Fibroblast of skin of left biceps (primary cell): ENCODE measurements at places on chromosomes 4 and X.

- DNase-seq, result no peak
These were observed 1316.9 kb upstream of the TENM3 start for GRCh38 chr4:180926277-180926676.

DNA sequence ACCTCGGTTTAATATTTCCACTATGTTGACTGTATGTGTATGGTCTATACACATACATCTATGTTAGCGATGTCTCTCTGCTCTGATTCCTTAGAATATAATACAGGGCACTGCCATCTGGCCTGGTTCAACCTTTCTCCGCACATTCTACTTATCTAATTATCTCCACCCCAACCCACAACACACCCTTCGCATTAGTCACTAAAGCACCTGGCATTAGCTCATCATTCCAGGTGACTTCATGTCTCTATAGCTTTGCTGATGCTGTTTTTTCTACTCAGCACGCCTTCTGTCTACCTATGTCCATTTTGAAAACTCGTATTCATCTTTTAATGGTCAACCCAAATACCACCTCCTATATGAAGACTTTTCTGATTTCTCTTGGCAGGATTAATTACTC lies 425.2 kb upstream of the RASGEF1B start:
- no peak for DNase-seq

DNA sequence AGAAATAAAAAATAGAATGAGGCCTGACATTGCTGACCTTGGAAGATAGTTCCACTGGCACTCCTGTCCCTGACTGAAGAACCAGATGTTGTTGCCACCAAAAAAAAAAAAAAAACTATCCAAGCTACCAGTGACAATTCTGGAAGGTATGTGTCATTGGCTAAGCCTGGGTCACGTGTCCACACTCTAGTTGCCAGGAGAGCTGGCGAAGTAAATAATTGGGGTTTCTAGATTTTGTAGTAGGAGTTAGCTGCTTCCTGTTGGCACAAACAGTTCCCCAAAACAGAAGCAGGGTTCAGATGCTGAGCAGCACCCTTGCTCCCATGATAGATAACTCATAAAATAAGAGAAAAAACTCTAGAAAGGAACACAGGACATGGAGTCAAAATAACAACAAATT lies 20.5 kb downstream of the MND1 start:
- no peak for DNase-seq

GRCh38 chr4:74125029-74125428 lies 26.0 kb upstream of the CXCL2 start:
- DNase-seq, result no peak

DNA sequence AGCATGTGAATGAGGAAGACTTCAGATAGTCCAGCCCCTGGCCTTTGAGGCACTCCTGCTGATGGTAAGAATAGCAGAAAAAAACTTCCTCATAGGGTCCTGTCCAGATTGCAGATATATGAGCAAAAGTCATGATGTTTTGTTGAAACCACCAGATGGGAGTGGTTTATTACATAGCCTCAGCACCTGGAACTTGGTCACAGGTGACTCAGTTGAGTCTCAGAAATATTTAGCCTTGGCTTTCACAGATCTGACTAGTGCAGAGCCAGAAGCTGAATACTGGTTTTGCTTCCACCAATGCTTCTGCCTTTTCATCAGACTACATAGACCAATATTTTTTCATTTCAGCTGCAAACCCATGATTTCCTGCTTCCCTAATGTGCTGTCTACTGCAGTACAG lies 994.9 kb upstream of the SLIT2 start:
- no peak for DNase-seq

DNA sequence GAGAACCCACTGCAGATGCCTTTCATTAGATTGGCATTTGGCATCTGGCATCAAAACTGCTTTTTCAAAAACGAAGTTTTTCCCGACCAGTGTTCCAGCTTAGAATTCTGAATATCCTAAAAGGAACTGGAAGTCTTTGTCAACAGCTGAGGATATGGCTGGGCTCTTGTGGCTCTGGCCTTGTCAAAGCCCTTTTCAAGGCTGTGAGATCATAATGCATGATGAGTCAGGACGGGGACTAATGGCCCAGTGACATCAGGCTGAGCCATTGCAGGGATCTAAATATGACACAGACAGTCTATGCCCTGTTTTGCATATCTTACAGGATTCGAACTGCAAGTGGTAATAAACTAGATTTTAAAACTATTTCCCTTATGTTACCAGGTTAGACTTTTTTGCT lies 306.4 kb downstream of the PTTG2 start:
- DNase-seq, result no peak

DNA sequence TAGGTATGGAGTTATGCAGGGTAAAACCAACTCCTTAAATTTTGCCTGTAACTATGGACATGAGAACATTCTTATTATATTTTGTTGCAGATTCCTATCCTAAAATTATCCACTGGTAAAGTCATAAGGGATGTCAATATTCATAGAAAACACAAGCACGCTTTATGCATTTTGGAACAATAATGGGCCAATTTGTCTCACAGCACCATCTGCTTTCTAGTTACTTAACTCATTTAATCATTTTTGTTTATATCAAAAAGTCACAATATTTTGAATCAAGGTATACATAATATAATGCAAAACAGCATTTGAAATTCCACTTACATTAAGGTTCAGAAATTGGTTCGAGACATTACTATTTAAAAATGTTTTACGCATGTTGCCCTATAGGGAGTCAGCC lies 203.0 kb downstream of the GABRG1 start:
- DNase-seq, result no peak

DNA sequence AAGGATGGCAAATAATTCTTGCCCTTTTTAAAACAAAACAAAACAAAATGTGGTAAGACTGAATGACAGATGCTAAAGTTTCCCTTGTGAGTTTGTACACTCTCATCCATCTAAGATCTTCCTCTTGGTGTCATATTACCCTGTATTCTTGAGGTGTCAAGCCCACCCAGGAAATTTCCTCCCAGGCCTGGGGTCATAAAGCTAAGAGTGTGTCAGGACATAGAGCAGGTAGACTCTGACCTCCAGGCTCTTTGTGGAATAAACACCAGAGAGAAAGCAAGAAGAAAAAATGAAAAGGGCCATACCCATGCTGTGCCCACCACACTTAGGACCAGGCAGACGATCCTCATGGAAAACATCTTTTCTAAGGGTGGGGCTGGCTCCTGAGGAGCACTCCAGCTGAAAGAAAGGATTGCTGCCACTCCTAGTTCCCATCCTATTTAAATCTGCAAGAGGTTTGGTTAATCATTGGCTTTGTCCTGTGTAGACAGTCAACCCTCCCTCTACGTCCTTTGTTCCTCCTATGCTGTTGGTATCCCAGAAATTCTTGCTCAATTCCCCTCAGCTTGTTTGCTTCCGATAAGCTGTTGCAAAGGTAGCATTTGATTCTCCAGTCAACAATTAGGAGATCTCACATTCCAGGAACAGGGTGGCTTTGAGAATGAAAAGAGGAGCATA lies at the start of gene FGA:
Gene FGA, minus strand, starts transcription at position 414 of the 678 bp plus-strand sequence. Its CDS starts 55 bp downstream, at position 359.
- no peak for DNase-seq

- DNase-seq, result no peak
These were observed 893.0 kb downstream of the C4orf33 start for GRCh38 chr4:129988957-129989356.

GRCh38 chr4:75678965-75679364 lies 5.8 kb upstream of the G3BP2 start:
- DNase-seq, result no peak

DNA sequence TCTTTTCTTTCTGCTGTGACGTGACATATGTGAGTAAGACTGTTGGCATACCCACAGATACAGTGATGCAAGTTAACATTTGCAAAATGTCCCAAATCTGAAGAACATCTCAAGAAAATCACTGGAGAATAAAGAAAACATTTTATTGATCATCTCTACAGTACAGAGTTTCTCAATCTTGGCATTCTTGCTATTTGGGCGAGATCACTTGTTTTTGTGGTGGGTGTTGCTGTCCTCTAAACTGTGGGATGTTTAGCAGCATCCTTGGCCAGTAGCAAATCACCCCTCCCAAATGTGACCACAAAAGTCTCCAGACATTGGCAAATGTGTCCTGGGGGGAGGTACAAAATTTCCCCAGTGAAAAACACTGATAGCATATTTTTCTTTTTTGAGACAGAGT lies 28.8 kb downstream of the AMELX start:
- DNase-seq, result no peak

DNA sequence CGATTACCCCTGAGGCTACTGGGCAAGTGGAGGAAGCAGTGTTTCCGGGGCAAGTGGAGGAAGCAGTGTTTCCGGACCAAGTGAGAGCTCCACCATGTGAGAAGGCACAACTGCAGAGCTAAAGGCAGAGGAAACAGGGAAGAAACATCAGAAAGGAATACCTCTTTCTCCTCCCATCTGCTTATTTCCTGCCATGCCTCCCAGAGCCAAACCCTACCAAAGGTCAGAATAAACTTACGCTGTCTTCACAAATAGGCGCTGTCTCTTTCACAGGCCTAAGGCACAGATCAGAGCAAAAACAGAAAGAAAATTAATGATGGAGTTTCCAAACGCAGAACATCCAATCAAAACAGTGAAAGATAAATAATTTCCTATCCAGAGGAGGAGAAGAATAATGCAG lies 153.0 kb downstream of the ATOH1 start:
- no peak for DNase-seq

GRCh38 chr4:71211748-71212147 lies 127.1 kb upstream of the SLC4A4 start:
- no peak for DNase-seq

DNA sequence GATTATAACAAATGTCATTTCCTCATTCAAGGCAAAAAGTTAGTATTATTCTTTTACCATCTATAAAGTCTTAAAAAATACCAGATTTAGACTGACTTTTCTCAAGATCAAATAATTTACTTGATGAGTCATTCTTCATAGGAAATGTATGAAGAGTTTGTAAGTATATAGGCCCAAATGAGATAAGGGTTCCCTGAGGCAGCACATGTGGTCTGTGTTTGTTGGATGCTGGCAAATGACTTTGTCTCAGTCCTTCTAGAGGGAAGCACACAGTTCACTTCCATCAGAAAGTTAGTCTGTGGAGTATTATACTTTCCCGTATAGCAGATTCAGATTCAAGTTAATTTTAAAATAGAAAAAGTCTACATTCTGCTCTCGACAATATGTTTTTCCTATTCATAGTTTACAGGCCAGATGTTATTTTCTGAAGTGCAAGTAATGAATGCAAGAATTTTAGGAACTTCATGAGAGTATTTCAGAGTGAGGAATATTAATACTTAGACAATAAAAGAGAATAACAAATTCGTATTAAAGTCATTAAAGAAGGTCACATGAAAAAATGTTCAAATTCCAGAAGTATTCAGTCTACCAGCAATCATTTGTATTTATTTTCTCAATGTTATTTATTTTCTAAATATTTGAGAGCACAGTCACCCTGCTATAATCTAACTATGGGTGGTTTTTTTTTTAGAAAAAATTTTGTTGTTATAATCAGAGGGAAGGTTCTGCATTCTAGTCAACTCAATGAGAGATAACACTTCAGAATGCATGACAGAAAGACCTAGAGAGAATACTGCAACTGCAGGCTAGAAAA lies 601.8 kb upstream of the ZFP42 start:
- no peak for DNase-seq

DNA sequence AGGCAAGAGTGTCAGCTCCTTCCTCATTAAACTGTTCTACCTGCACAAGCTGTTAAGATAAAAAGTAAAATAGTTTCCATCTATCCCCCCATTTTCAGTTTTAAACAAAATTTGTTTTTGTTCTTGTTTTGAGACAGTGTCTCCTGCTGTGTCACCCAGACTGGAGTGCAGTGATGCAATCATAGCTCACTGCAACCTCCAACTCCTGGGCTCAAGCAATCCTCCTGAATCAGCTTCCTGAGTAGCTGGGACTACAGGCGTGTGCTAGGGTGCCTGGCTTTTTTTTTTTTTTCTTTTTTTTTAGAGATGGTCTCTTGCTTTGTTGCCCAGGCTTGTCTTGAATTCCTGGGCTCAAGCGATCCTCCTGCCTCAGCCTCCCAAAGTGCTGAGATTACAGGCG lies 105.4 kb downstream of the HS6ST2 start:
- DNase-seq, result no peak

DNA sequence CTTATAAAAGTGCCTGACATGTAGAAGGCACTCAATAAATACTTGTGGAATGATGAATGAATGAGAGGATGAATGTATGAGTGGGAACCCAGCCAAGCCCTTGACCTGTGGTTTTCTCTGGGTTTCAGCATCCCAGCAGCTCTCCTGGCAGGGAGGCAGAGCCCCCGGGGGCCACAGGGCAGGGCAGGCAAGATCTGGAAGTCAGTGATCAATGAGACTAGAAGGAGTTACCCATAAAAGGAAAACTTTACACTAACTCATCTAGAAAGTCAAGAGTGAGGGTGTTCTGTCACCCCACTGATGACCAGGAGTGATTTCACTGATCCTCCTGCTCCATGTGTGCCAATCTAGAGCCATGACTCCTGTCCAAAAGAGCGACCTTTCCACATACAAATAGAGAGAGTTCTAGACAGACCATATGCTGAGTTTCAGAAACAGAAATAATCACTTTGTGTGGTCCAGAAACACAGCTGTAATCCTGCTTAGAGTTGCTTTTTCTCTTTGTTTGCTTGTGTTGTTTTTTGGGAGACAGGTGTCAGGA lies 37.4 kb downstream of the MGARP start:
- DNase-seq, result no peak
